Amniotic epithelial cell (primary cell): ENCODE measurements at places on chromosomes 3 and 15.

GRCh38 chr3:46748170-46748569 lies 30.5 kb upstream of the PRSS50 start:
- no peak for DNase-seq

DNA sequence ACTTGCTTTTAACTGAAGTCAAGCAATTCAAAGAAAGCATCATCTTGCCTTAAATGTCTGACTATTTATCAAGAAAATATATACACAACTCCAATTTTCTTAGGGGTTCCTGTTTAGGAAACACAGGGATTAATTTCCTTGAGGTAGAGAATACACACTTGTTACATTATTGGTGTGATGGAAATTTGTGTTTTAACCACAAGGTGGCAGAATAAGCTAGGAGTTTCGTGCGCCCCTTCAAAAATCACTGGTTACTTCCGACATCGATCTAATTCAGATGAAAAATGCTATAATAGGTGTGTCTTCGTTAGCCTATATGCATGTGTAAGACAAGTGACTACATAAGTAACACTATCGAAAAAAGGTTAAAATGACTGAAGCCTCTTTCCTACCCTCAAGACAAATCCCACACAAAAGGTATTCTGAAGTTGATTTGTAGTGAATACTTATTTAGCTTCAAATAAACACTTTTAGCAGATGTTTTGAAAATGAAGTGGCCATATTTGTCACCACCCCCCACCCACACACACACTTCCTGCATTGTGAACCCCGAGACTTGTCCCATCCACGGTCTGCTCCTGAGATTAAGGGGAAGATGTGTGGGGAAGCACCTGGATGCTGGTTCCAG lies 246.5 kb downstream of the ROBO1 start:
- DNase-seq: peak; percentile 7

DNA sequence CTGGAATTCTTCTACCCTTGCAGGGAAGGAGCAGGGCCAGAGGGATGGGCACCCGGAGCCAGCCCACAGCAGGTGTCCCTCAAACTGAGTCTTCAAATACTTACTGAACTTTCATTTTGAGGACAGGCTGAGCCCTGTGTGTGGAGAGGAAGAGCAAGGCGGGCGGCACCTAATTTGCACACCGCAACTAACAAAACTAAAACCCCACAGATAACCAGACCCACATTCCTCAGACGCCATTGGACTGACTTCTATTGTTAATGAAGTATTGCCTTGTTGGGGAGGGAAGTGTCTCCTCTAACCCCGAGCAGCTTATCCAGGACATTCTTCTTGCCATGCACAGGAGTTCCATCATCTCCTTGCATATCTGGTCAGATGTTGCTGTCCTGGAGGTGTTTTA lies 105.2 kb upstream of the NR2E3 start:
- peak; percentile 66 for DNase-seq

DNA sequence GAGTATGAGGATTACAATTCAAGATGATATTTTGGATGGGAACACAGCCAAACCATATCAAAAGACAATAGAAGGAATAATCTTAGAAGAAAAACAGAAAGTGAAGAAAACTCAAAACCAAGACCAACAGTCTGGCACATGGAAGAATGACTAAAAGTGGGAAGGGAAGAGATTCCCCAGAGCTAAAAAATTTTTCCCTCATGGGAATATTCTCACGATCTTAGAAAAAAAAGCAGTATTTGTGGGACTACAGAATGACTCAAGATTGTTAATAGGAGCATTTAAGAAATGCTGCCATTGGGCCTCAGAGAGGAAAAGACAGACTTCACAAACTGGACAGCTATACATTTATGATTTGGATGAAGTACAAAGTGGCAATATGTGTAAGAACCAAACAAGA lies 18.3 kb downstream of the OSTN start:
- no peak for DNase-seq

DNA sequence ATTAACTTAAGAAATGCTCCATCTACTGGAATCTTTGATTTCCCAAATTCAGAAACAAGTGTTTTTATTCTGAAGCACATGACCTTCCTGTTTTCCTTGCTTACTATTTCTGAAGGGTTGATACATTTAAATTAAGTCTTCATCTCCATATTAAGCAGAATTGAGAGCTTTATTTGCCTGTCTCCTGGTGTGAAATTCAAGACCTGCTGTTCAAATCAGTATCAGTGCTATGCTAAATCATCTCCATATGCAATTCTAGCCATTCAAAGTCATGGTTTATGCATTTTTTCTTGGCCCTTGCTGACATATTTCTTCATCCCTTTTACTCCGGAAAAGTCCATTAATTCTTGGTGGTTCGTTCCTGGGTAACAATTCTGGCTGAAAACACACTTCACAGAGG lies 195.4 kb downstream of the ATP8B4 start:
- no peak for DNase-seq

GRCh38 chr3:39148435-39149058 lies 4.8 kb downstream of the CSRNP1 start:
- peak; percentile 42 for DNase-seq

- DNase-seq: peak; percentile 16
Observed at GRCh38 chr15:35054380-35054779, 30.7 kb downstream of the NANOGP8 start.

DNA sequence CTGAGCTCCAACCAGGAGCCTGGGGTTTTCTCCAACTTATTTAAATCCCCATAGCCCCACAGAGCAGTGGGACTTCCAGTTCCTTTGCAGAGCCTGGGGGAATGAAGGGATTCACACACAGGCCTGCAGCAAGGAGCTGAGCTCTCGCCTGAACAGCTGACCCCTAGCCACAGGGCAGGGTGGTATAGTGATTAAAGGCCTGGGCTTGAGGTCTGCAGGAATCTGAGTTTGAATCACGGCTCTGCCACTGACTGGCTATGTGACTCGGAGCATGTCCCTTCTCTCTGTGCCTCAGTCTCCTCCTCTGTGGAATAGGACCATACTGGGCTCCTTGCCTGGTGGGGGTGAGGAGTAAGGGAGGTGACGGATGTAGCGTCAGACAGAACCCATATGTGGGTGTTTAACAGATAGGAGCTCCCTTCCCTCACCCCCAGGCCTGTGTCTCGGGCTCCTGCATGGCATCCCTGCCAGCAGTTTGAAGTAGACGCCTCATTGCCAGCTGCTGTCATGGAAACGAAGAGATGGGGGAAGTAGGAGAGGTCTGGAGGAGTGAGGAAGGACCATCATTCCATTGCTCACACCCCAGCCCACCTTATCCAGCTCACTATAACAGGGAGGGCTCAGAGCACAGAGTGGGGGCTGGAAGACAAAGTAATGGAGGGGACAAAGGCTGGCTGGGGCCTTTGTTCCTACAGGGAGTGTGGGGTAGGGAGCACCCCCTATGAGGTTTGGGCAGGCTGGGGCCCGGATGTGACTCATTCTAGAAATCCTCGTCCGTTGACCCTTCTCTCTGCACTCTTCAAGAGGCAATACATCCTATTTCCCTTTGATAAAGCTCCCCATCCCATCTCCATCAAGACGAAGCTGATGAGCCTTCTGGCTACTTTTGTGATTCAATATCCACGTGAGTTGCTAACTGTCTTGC lies 14.8 kb downstream of the HRH1 start:
- DNase-seq: no peak

GRCh38 chr3:76900596-76900995 lies 139.3 kb upstream of the ROBO2 start:
- no peak for DNase-seq

DNA sequence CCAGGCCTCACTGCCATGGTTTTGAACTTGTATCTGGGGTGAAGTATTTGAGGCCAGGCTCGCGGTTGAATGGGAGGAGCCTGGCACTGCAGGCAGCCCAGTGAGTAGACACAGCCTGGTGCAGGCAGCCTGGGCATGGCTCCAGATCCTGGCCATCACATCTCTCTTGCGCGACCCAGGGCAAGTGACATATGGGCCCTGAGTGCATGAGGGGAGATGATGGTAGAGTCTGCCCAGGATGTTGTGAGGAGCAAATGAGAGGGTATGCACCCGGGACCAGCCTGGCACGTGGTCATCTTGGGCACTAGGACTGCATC lies 103.5 kb downstream of the TBC1D2B start:
- peak; percentile 72 for DNase-seq

- DNase-seq: no peak
Observed at GRCh38 chr15:66452971-66453580, 44.5 kb downstream of the SNAPC5 start.

DNA sequence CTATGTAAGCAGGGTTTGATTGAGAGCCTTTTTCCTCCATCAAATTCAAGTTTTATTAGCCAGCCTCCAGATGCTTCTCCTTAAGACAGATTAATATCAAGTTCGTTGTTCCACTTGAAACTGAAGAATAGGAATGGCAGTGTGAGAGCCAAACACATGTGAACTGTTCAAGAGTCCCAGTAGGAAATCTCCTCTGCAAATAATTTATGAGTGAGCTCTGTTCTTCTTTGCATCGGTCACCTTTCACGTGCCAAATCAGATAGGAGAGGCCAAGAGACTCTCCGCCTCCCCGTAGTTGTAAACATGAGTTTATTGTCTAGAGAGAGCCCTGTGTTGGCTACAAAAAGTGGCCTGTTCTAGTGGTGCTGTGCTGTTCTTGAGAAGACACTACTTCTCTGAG lies 372.1 kb upstream of the NR2F2 start:
- DNase-seq: no peak

DNA sequence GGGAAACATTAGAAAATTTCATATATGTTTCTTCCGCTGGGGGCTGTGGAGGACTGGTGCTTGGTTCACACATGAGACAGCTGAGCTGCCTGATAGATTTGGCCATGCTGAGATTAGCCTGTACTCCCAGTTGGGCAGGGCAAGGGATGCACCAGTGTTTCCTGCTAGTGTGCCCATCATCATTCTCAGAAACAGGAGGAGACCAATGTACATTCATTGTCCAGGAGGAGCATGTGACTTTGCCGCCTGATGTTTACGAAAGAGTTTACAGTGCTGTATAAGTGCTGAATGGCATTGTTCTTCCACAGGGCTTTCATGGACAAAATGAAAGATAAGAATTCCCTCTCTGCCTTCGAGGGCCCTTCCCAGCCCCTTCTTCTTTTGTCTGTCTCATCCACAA lies 311.1 kb upstream of the THBS1 start:
- DNase-seq: no peak

GRCh38 chr3:129077222-129077621 lies 16.6 kb downstream of the GP9 start:
- no peak for DNase-seq

GRCh38 chr3:110686701-110687100 lies 384.9 kb upstream of the NECTIN3 start:
- DNase-seq: no peak

- peak; percentile 39 for DNase-seq
Observed at GRCh38 chr3:156627946-156628569, 46.3 kb upstream of the TIPARP start.

- DNase-seq: no peak
Observed at GRCh38 chr3:134332344-134332743, 41.9 kb downstream of the AMOTL2 start.

DNA sequence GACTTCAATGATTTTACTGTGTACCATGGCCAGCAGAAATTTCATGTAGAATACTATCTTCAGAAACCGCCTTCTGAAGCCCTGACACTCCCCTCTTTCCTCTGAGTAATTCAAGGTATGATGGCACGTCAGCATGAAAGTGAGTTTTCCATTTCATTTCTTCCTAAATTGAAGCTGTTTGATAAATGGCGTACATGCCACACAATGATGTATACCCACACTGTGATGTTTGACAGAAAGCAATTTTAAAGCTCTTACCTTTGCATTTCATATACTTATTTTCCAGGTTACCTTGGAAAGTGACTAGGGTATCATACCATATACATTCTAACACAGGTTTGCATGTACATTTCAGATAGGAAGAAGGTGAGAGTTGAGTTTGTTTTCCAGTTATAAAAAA lies 147.9 kb upstream of the LRRC3B start:
- DNase-seq: no peak
